ENCODE measurements at places on chromosomes 11 and 22.

GRCh38 chr11:123437236-123437979 is 7.3 kb downstream of the GRAMD1B start:
- DNase-seq = no peak

GRCh38 chr22:44920183-44920582 is 89.6 kb downstream of the PHF21B start:
- DNase-seq = no peak

DNA sequence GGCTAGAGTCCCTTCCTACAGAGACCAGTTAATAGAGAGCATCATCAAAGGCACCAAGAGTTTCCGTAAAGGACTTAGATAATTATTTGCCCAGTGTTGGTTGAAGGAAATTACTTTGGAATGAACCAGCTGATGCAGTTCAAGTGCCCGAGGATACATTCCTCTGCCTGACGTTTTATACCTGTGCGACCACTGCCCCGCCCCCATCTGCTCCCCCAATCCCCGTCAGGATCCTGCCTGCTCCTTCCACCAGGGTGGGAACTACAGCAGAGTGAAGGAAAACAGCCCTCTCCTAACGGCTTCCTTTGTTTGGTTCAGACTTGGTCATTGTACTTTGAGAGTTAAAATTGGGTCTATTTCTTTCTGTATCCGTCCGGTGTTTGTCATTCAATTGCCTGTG is 761.5 kb downstream of the NTM start:
- DNase-seq = no peak

- no peak for DNase-seq
Observed at GRCh38 chr11:15199693-15200092, 85.0 kb downstream of the INSC start.

GRCh38 chr22:38208551-38208968 is 6.8 kb downstream of the MAFF start:
- no peak for DNase-seq

DNA sequence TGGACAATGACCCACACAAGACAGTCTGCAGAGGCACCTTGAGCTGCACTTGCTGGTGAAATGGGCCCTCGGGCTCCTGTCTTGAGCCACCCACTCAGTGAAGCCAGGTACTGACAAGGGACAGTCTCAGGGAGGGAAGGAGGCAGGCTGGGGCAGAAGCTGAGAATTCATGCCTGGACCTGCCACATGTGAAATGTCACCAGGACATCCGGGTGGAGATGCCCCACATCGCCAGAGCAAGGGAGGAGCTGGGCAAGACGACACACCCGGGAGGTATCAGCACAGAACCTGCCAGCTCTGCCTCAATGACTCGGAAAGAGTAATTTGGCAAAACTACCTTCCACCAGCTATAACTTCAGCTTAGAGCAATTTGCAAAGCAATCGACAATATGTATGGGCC is 23.5 kb downstream of the CPT1A start:
- DNase-seq = no peak

- no peak for DNase-seq
Observed at GRCh38 chr11:68159161-68159560, 38.0 kb upstream of the CHKA start.

DNA sequence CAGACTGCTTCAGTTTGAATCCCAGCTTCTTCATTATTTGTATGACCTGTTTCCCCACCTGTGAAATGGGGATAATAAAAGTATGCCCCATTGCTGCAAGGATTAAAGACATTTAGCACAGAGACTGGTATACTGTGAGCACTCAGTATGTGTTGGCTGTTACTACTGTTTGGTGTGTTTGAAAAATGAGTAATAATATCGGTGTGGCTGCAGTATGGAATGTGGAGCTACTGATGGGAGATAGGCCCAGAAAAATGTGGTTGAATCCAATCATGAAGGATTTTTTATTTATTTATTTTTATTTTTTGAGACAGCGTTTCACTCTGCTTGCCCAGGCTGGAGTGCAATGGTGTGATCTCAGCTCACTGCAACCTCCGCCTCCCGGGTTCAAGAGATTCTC is 9.1 kb upstream of the C1QTNF4 start:
- DNase-seq = no peak

GRCh38 chr11:103898065-103898464 is 138.4 kb upstream of the DDI1 start:
- DNase-seq = no peak

- DNase-seq = no peak
Observed at GRCh38 chr11:36395978-36396736, 100.1 kb downstream of the PRR5L start.

DNA sequence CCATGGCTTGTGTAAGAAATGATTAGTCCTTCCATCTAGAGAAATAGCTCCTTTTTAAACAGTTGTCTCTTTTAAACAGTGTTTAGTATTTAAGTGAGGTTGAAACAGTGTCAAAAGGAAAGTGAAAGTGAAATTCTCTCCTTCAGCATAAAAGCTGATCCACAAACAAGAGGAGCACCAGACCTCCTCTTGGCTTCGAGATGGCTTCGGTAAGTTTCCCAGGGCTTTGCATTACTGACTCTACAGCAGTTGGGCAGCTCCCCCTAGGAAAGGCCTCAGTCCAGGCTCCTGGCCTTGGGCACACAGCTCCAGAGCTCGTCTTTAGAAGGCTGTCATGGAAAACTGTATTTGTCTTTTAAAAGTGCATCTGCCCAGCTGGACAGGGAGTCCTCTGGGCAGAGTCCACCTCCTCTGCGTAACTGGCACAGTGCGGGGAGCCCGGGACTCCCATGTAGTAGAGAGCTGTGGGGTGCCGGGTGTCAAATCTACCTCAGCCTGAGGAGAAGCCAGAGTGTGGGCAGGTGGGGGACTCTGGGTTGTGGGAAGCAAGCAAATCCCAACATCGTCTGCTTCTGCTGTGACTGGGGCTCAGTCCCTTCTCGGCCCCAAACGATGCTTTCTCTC is at the start of gene PLAAT4:
Gene PLAAT4 (plus strand): TSS at position 140 of the 624 bp plus-strand sequence. CDS start 61 bp downstream, at position 201.
- DNase-seq = no peak

DNA sequence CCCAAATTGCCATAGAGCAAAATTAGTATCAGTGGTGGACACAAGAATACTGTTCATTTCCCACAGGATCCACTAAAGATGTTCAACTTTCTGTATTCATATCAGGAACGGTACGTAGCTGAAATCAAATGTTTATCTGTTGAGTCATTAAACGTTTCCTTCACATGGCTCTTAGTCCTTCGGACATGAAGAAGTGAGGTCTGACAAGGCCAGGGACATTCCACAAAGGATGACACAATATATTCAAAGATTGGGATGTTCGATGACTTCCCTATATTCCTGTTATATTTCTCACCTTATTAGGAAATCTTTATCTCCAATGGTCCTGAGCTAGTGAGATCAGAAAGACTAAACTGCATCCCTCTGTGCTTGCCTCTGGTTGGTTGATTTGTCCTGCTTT is 129.0 kb downstream of the ETS1 start:
- no peak for DNase-seq

DNA sequence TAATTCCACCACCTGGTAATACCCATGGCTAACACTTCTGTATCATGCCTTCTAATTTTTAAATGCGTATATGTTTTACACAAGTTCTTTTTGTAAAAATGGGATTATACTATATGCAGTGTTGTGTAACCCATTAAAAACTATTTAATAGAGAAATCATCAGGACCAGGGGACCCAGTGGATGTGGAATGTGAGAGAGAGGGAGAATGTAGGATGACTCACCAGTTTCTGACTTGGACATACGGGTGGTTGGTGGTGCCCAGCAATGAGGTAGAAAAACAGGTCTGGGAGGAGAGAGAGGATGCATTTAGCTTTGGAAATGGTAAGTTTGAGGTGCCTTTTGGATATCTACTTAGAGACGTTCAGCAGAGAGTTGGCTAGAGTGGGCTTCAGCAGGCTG is 112.0 kb upstream of the TBCEL start:
- DNase-seq = no peak

DNA sequence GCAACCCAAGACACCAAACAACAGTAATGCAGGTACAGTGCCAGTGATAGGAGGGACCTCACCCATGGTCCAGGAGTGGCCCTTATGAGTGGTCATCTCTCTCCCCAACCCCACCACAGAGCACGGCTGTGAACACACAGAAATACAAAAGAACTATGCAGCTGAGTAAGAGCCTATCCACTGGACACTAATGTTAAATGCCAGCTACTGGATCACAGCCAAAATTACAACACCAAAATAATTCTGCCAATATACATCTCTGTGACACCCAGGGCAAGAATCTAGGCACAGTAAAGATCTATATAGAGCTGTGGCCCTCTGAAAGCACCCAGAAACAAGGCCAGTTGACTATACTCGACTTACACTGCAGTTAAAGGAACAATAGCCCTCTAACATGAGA is 22.8 kb upstream of the GPR83 start:
- DNase-seq = no peak

DNA sequence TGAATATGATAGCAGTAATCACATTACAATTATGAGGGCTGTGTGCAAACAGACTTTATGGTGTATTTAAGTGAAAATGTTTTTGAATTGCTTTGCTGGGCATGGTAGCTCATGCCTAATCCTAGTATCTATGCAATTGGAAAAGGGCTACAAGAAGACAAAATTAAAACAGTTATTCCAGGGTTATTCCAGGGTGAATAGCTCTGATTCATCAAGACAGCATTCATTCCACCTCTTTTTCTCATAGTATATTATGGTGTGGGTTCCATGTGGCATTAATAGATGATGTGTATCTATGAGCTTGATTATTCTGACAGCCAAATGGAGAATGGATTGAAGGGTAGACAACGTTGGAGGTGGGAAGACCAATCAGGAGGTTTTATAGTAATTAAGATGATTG is 12.1 kb upstream of the SIDT2 start:
- DNase-seq = no peak

GRCh38 chr11:99349151-99349673 is 328.5 kb downstream of the CNTN5 start:
- DNase-seq = no peak

DNA sequence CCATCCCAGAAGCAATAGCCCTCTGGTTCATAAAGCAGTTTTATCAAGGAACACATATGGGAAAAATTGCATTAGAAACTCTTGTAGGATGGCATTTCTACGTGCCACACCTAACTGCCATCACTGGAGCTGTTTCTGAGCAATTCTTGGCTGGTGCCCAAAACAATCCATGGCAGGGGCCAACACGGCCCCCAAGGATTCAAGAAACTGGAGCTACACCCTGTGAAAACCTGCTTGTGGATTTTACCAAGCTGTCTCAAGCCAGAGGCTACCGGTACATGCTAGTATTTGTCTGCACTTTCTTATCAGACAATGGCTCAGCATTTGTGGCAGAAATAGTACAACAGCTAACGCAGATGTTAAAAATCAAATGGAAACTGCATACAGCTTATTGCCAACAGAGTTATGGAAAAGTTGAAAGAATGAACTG is 42.4 kb upstream of the GLYAT start:
- no peak for DNase-seq

DNA sequence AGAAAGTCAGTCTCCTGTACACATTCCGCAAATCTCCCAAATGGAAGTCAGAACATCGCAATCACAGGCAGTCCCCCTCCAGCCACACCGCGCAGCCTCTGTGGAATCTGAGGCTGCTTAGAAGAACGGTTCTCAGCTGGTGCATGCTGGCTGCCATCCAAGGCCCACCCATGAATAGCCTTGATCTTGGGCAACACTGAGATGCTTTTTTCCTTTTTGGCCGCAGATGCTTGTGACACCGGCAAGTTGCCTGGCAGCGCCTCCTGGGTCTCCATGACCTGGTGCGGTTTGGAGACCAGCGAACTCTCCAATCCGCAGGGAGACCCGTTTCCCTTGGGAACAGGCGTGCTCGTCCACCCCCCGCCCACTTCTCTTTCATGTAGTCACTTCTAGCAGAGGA is 26.3 kb upstream of the PHF21B start:
- no peak for DNase-seq

- no peak for DNase-seq
Observed at GRCh38 chr11:107017104-107017432, 1.2 kb downstream of the GUCY1A2 start.

GRCh38 chr11:107951155-107951554 is 22.9 kb downstream of the RAB39A start:
- no peak for DNase-seq

- DNase-seq = no peak
Observed at GRCh38 chr11:67502328-67502979, 2.7 kb downstream of the PITPNM1 start.

GRCh38 chr11:131411636-131412035 is 41.2 kb downstream of the NTM start:
- no peak for DNase-seq

GRCh38 chr11:9341638-9342178 is 27.3 kb upstream of the TMEM41B start:
- no peak for DNase-seq

DNA sequence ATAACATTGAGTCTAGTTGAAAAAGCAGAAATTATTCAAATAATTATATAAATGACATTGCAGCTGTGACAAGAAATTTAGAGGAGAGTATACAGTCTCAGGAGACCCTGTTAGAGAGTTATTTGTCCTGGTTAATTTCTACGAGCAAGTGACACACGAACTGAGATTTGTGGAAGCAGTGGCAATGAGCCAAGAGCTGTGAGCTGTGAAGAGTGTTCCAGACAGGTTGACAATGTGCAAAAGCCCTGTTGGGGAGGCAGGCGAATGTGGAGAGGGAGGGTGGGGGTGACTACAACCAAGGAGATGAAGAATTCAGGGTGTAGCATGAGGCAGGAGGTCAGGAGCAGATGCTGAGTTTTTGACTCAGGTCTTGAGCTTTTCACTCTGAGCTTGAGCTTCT is 620.2 kb upstream of the TENM4 start:
- DNase-seq = no peak

DNA sequence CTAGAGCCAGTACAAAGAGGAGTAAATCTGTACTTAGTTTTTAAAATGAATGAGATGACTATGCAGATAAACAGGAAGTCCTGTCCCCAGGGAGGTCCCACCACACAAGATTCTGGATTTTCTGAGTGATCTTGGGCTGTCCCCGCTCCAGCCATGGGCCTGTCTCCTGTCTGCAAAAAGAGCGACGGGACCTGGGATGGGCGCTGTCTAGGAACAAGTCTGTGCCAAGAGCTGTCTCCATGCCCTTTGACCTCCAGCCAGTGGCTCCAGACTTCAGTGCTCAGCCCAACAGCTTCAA is 6.0 kb downstream of the CSNK1E start:
- no peak for DNase-seq

DNA sequence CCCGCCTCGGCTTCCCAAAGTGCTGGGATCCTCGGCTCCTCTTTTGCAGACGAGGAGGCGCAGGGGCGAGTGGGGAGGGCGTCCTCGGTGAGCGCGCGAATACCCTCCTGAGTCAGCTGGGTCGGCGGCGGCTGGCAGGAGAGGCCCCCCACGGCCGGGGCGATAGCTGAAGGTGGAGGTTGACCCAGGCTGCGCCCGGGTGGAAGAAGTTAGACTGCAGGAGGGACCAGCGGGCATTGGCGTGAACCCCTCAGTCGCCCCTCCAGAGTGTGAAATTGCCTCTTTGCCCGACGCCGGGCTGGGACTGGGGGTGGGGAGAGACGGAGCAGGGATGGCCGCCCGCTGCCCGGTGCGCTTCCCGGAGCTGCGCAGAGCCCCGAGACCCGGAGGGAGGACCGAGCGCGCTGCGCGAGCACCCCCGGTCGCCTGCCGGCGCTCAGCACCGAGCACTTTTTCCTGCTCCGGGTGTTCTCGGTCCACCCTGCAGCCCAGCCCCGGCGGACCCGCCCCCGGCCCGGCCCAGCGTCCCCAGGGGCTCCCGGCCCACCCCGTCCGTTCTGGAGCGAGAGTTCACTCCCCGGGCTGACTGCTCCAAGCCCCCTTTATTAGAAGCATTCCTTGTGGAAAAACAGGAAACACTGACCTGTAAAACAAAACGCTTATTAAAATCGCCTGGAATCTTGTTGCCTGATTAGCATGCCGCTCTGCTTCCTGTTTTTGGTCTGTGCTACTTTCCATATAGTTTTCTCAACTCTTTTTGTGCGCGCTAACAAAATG is 13.7 kb upstream of the CPT1A start:
- no peak for DNase-seq
